Activated CD4-positive, alpha-beta T cell treated with anti-CD3 and anti-CD28 coated beads for 1 hour (primary cell): ENCODE measurements at places on chromosomes 4 and X.

DNA sequence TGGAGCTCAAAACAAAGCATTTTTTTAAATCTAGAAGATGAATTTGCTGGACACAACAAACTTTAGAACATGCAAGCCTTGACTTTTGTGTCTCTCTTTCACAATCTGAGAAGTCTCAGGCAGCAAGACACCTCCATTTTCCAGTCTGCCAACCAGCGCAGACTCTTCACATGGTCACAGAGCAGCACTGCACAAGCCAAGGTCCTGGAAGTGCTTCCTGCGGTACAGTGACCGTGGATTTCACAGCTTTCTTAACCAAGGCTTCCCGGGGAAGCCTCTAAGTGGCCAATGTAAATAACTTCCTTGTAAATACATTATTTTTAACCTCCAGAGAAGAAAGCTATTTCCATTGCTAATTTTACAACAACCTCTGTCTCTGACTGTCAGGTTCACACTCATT lies 31.2 kb downstream of the ZNF827 start:
- DNase-seq = no peak

DNA sequence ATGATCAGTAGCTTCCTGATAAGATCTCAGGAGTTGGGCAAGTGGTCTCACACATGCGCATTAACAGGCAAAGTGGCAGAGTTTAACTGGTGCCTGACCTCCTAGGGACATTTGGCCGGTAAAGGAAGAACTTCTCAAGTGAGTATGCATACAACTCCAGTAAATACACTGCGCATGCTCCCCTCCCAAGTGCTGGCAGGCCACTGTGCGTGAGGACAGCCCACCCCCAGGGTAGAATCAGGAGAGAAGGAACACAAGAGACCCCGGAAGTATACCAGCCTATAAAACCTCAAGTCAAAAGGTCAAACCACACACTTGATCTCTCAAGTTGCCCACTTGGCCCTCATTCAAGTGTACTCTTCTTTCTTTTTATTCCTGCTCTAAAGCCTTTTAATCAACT lies 225.5 kb upstream of the ANKRD50 start:
- no peak for DNase-seq

- DNase-seq = no peak
Observed at GRCh38 chrX:46694549-46694948, 64.4 kb downstream of the SLC9A7 start.

GRCh38 chr4:98610431-98610830 lies 48.0 kb downstream of the TSPAN5 start:
- no peak for DNase-seq

DNA sequence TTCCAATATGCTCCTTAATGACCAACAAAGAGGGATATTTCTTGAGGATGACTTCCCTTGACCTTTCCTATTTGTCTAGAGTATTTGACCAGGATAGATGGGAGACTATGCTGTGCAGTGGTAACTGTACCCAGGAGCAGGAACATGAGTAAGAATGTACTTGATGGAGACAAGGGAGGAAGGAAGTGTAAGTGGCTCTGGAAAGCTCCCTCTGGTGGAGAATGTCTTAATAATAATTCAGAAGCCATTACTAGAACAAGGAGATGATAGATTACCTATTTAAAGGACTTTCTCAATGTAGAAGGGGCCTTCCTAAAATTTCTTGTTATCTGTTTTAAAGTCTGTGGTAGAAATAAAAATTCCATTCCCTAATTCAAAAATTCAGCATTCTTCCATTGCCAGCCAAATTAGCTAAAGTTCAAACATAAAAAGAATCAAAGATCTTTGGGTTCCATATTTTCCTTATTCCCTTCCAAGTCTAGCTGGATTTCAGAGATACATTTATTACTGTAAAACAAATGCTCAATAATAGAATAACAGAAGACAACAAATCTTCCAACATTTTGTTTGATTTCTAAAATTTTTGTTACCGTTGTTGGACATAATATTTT lies 83.8 kb downstream of the GRID2 start:
- no peak for DNase-seq

GRCh38 chr4:126725906-126726305 lies 906.9 kb upstream of the INTU start:
- DNase-seq = no peak

DNA sequence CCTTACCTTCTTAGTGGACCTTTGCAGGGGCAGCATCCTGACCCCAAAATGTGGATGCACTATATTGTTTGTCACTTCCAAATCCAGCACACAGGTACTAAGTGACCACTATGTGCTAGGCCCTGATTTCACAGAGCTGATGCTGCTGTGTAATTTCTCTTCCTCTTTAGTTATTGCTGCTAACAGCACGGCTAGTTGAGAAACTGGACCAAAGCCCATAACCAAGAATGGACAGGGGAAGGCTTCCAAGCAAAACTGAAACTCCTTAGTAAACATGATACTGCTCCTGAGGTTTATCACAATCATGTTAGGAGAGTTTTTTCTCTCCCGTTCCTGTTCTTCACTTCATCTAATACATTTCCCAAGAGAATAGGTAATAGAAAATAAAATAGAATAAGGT lies 172.9 kb upstream of the TTC29 start:
- no peak for DNase-seq

DNA sequence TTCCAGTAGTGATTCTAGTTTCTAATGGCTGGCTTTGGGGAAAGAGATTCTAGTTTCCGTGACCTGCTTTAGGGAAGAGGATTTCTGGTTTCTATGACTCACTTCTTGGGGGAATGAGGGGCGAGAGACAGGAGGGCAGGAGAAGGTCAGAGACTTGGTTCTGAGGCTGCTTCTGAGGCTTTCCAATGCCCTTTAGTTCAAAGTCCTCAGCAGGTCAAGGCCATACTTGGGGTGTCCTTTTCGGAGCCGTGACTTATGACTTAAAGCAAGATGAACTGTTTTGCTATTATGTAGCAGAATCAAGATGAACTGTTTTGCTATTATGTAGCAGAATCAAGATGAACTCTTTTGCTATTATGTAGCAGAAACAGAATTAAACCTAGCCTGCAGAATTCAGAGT lies 52.2 kb upstream of the TLR3 start:
- no peak for DNase-seq

DNA sequence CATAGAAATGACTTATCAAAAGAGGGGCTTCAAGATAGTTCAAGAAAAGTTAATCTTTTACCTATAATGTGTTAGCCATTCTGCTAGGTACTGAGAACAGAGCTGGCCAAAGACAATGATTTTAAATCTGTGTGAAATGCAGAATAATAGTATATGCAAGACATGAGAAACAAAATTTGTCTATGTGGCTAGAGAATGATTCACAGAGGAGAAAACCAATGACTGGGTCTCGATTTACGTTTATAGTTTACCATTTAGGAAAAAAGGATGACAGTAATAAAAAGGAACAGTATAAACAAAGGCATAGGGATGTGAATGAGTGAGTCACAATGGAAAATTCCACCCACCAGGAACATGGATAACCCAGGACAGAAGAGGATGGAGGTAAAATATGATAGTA lies 31.9 kb downstream of the NPFFR2 start:
- DNase-seq = no peak

DNA sequence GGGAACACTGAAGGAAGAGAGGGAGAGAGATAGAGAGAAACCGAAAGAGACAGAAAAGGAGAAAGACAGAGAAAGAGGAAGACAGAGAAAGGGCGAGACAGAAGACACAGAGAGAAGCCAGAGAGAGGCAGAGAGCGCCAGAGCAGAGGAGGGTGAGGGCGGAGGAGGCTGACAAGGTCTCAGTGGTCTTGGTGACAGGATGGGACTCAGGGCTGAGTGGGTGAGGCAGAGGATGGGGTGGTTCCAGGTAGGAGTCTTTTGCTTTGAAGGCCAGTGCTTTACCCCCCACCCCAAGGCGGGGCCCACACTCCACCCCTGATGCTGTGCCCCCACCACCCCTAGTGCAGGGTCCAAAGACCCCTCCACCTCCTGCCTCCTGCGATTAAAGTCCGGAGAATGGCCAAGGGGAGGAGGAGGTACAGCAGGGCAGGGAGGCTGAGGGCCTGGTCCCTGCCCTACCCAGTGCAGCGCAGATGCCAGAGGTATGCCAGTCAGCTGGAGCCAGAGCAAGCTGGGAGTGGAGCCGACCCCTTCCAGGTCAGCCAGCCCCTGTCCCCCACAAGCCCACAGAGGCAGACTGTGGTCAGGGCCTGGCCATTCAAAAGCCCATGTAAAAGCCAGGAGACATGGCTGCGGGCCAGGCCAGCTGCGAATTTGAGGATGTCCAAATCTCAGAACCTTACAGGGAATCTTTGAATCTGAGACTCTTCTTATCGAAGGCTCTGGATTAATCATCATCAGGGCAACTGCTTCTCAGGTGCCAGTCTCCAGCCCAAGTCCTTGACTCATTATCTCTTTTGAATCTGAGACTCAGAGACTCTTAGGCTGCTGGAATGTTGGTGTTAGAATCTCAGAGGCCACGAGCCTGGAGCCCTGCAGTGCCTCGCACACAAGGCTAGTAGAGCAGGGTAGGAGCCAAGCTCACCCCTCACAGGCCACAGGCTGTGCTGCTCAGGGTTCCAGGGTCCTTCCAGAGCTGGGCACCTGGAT lies 758 bp downstream of the IQSEC2 start:
- no peak for DNase-seq

DNA sequence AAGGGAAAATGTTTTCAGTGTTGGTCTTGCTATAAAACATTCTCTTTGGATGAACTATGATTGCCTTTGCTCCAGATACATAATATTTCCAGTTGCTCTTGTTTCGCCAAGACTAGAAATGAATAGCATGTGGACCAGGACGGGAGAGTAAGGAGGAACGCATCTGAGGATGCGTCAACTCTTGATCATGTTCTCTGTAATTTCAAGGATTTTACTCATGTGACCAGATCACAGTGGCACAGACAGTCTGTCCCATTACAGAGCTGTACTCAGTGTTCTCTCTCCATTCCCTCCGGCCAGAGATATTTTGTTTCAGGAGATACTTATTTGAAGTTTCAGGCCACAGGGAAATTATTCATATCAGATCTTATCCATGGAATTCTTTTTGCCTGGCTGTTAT lies 266.6 kb downstream of the MID1IP1 start:
- DNase-seq = no peak
